ENCODE measurements at places on chromosomes 7 and 10.

- DNase-seq, result no peak
Measured at GRCh38 chr10:121796342-121796741, 131.5 kb downstream of the ATE1 start.

GRCh38 chr10:71131096-71131495, 81.3 kb upstream of the UNC5B start:
- no peak for DNase-seq

- DNase-seq, result no peak
Measured at GRCh38 chr7:89687211-89687610, 467.1 kb upstream of the STEAP1 start.

GRCh38 chr7:154171422-154171821, 119.2 kb downstream of the DPP6 start:
- no peak for DNase-seq

DNA sequence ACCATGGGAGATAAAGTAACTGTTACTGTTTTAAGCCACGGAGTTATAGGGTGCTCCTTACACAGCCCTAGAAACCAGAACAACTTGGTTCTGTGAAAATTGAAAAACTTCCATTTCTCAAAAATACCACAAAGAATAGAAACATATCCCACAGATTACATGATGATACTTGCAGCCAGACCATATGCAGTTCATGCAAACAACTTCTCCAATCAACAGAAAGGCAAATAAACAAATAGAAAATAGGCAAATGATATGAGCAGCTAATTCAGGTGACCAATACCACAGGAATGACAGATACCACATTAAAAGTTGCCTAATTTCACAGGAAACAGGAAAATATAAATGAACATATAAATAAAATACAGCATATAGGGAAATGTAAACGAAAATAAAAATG, 297.5 kb downstream of the HTR7 start:
- DNase-seq, result no peak

GRCh38 chr10:126114884-126115555, 218.7 kb downstream of the FANK1 start:
- DNase-seq, result no peak

GRCh38 chr7:23633417-23633816, 36.2 kb downstream of the CCDC126 start:
- DNase-seq, result no peak

DNA sequence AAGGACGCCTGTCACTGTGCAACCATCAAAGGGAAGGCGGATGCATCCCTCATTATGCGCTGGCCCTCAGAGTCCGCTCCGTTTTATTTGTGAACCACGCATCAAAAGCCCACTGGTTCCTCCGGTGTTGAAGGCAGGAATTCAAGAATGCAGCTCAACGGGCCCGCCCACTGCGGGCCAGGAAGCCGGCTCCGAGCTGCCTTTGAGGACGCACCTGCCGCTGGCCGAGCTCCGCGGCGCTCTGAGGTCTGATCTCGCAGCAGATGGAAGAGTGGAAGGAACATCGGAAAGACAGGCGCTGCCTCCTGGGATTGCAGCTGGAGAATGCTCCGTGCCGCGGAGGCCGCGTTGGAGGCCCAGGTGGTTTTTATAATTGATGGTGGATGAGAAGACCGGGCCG, 56.9 kb upstream of the ADGRA1 start:
- DNase-seq, result no peak

- no peak for DNase-seq
Measured at GRCh38 chr10:130623680-130624267, 487.6 kb downstream of the GLRX3 start.

- no peak for DNase-seq
Measured at GRCh38 chr7:66781408-66782090, 41.0 kb downstream of the RABGEF1 start.

GRCh38 chr7:101650579-101651081, 21.5 kb upstream of the MYL10 start:
- no peak for DNase-seq

DNA sequence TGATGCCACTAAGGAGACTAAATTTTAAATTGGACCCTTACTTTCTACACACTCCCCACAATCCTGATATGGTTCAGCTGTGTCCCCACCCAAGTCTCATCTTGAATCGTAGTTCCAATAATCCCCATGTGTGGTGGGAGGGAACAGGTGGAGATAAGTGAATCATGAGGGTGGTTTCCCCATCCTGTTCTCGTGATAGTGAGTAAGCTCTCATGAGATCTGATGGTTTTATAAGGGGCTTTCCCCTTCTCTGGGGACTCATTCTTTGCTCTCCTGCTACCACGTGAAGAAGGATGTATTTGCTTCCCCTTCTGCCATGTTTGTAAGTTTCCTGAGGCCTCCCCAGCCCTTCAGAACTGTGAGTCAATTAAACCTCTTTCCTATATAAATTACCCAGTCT, 18.4 kb upstream of the BET1 start:
- DNase-seq, result no peak

- no peak for DNase-seq
Measured at GRCh38 chr7:130985361-130985760, 251.4 kb upstream of the KLF14 start.

DNA sequence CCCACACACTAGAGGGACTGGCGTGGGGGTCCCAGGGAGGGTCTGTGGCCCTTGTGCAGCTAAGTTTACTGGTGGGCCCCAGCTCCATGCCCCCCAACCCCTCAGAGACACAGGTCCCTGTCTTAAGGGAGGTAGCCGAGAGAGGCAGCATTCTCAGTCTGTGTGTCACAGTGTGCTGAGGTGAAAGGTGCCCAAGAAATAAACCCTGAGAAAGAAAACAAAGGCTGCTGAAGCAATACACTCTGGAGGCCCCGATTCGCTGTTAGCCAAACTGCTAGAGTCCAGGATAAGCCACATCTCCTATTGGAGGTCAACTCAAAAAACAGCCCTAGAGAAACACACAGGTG, 28.6 kb upstream of the NDST2 start:
- DNase-seq, result no peak

DNA sequence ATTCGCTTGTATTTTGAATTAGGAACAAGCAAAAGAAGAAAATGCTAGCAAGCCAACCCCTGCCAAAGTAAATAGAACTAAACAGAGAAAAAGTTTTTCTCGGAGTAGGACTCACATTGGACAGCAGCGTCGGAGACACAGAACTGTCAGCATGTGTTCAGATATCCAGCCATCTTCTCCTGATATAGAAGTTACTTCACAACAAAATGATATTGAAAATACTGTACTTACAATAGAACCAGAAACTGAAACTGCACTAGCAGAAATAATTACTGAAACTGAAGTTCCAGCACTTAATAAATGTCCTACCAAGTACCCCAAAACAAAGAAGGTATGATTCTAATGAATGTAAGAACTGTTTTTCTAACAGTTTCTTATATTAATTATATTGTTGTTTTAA, 87.9 kb downstream of the KMT2E start:
- no peak for DNase-seq

DNA sequence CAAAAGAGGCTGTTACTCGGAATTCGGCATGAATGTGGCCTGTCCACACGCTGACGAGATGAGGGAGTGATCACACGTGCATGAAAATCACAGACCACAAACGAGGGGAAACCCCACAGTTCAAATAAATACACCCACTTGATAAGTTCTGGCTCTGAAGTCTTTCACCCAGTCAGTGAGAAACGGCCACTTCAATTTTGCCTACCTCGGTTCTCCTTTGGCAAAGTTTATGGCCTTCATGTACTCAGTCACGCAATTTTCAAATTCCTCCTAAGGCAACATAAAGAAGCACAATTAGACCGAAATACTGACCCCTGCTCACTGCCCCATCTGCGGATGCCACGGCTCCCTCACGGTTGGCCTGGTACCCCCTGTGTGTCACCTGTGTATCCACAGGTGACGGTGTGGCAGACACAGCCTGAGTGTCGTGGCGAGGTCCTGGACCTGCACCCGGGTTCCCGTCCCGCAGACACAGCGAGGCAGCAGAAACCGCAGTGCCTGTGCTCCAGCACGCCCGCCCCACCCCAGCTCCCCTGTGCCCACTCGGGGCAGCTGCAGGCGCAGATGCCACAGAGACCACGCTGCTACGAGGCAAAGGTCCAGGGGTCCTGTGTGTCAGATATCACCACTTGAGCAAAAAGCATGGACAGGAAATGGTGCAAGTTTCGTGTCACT, 1.4 kb downstream of the CFAP46 start:
- no peak for DNase-seq

GRCh38 chr10:49384268-49384953, 11.5 kb downstream of the DRGX start:
- DNase-seq, result no peak

DNA sequence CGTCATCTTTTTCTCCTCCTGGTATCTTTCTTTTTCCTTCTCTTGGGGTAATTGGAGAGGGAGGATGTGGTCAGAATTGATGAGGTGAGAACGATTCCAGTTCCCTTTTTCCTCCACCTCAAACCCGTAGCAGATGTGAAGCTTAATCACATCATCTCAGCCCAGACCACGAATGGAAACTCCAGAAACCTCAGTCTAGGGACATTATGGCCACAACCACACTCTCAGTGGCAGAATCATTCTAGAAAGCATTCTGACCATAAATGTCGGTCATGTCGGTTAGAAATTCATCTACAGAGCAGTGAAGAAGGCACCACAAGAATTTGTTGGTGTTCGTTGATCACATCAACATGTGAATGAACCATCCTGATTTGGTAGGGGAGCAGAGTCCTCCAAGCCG, 78.7 kb downstream of the GATA3 start:
- no peak for DNase-seq

Data from stimulated activated naive CD4-positive, alpha-beta T cell (primary cell).